GM23248 (cell line): ENCODE measurements at places on chromosomes 7 and 10. TPM values are rescaled to one million over a fixed set of nuclear protein-coding genes. Genes with fewer than 3 reads are reported as not detected.

GRCh38 chr10:67789769-67790168 is 48.2 kb downstream of the DNAJC12 start:
- DNase-seq, result no peak

- no peak for DNase-seq
Measured at GRCh38 chr7:156151078-156151477, 338.8 kb upstream of the SHH start.

DNA sequence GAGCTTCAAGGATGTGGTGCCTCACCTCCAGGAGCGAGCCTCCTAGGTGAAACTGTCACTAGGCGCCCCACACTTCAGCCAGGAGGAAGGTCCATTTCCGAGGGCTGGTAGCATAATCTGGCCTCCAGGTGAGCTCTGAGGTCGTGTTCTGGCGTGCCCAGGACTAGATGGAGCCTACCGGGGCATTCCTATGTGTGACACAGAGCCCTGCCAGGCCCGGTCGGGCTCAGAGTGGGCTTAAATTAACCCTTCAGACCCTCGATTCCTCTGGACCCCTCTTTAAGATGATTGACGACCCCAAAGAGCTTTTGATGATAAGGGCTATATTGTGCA is 233.1 kb downstream of the EBF3 start:
- no peak for DNase-seq

- DNase-seq, result peak; percentile 81
Measured at GRCh38 chr10:49562893-49563292, 24.0 kb upstream of the ERCC6 start.

DNA sequence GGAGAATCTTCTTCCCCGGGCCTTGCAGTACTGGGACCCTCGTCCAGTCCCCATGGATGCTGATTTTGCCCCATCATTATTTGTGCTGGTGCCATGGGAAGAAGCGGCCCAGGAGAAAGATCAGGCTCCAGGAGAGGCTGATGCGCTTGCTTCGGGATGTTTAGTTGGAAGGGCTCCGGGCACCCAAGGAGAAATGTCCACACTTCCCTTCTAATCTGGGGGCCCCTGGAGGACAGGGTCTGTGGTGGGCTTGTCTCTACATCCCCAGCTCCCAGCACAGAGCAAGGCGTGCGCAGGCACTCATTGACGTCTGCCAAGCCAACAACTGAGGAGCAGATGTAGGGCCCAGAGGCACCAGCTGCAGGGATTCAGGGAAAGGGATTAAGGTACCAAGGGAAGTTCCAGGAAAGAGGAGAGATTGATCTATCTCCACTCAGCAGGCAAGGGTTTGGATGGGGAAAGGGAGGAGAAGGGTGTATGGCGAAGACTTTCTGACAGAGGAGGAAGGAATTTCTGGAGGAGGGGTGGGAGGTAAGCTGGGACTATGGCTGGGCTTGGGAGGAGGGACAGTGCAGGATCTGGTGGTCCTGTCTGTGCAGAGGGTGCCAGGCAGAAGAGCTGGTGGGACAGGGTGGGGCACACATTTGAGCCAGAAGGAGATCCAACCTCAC is 38.7 kb upstream of the LEP start:
- DNase-seq, result no peak

DNA sequence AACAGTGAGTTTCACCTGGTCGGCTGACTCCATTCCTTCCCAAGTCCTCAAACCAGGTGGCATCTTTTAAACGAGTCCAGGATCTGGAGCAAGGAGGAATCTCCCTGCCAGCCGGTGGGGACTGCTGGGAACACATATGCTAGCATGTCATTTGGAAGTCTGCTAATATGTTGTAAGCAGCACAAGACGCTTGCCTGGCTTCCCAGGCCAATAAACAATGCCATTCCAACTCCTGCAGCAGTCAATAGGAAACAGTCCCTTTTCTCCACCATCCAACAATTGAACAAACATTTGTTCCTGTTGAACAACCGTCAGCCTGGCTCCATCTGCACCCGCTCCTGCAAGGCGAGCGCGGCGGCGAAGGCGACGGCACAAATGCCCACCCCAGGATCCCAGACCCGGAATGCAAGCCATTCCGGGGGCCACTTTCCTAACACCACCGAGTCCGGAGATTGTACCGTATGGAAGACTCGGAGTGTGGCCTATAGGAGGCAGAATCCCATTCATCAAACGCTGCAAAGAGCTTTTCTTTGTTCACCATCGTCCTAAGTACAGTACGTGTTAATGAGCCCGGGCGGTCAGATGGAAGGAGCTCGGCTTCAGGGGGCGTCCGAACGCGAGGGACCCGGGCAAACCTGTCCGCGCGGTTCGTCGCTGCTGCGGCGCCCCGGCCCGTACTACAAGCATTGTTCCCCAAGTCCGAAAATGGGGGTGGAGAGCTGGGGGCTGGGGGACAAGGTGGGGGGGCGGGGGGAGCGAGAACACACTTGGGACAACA is 1.6 kb downstream of the FAM53B start:
- DNase-seq, result peak; percentile 64

GRCh38 chr7:1401011-1401410 is 58.3 kb downstream of the MICALL2 start:
- DNase-seq, result no peak

DNA sequence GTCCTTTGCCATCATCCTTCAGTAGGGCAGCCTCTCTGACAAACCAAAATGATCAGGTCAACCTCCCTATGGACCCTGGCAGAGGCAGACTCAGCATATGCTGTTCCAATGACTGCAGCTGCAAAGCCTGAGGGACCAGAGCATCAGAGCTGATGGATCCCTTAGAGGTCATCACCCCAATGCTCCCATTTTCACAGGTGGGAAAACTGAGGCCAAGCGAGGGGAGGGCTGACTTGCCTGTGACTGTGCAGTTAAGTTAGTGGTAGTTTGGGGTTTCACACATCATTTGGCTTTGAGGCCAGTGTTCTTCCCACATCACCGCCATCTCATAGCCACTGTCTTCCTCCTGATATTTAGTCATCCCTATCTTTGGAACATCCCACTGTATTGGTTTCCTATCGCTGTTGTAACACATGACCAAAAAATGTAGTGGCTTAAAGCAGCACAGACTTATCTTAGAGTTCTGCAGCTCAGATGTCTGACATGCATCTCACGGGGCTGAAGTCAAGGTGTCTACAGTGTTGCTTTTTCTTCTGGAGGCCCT is 69.3 kb upstream of the PDZD8 start:
- DNase-seq, result no peak

DNA sequence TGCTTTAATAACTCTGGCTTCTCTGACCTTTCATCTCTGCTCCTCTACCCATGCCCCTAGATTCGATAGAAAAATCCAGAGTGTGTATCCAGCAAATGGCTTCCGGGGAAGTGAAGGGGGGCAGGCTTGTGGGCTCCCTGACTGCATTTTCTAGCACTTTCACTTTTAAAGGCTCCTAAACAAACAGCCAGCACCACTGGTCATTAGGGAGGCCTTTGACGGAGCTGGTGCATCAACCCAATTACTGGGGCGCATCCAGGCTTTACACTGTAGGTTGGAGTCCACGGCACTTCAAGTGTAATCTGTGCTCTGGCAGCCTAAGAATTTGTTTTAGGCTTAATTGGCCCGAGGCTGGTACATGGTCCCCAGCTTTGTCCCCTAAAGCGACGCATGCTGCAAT is 291.9 kb downstream of the GFRA1 start:
- peak; percentile 13 for DNase-seq

DNA sequence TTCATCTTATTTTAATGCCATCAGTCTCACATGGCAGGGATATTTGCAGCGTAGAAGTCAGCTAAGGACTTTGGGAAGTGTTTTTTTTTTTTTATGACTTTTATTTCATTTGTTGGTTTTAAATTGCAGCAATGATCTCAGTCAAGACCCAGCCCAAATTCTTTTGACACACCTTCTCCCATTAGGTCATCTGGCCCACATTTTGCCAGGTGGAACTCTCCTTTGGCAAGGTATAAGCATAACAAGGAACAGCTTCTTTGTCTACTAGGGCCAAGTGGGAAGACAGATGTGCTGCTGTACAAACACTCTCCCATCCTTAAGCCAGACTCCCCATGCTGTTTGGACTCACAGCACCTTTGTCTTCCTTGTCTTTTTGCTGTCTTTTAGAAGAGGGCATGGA is 41.8 kb downstream of the PLEKHA8 start:
- no peak for DNase-seq

DNA sequence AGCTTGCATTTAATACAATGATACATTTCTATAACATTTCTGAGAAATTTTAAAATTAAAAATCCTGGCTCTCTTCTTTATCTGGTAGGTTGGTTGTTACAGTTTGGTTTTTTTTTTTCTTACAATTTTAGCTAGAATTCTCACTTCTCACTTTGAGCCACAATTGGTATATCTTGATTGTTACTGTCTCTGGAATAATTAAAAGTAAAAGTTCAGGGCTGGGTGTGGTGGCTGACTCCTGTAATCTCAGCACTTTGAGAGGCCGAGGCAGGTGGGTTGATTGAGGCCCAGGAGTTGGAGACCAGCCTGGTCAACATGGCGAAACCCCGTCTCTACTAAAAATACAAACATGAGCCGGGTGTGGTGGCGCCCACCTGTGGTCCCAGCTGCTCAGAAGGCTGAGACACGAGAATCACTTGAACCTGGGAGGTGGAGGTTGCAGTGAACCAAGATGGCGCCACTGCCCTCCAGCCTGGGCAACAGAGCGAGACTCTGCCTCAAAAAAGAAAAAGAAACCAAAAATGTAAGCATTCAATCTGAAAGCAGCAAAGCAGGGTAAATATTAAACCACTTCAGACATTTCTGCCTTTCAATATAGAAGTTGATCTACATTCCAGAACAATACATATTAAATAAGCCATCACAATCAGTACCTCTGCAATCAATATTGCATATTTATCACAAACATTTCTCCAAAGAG is 88.6 kb upstream of the PFKP start:
- DNase-seq, result no peak

DNA sequence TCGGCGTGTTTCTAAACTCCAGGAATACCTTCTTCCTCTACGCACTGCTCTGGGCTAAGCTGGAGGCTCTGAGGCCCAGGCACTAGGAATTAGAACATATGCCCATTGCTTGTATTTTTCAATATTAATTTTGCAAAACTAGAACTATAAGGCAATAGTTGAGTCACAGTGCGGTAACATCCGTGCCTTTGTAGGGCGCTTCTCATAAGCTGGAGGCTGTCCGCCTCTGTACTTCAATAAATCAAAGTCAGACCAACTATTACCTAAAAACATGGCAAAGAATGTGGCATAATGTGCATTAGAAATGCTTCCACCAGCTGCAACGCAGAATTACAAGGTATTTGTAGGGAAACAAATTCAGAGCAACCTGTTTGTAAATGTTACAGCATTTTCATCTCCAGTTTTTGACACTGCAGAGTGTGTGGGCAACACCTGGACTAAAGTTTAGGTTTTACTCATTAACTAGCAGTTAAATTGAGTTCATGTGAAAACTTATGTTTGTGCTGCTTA is 440 bp upstream of the MINDY3 start:
- DNase-seq, result no peak

GRCh38 chr7:133748443-133749407 is 378.4 kb upstream of the LRGUK start:
- DNase-seq, result no peak

GRCh38 chr7:106609416-106609815 is 51.5 kb downstream of the CCDC71L start:
- peak; percentile 89 for DNase-seq

- DNase-seq, result peak; percentile 27
Measured at GRCh38 chr10:69445041-69445440, 6.2 kb upstream of the TSPAN15 start.

GRCh38 chr10:9707216-9707615 is 1310.5 kb upstream of the CELF2 start:
- no peak for DNase-seq

- peak; percentile 61 for DNase-seq
Measured at GRCh38 chr10:3625959-3626751, 158.9 kb downstream of the KLF6 start.

GRCh38 chr10:48932831-48933664 is 6.6 kb downstream of the LRRC18 start:
- peak; percentile 29 for DNase-seq

MOGAT3 gene
- total RNA-seq, result not detected in 2 replicates

GPNMB gene
- total RNA-seq, result 38.2 and 48.8 TPM in 2 replicates

IKZF1 gene
- total RNA-seq, result not detected in 2 replicates

TSPAN12 gene
- total RNA-seq, result under 0.01 and 2.0 TPM in 2 replicates

OR6V1 gene
- total RNA-seq, result not detected in 2 replicates

CREB5 gene
- total RNA-seq, result 13.6 and 14.8 TPM in 2 replicates

PODXL gene
- total RNA-seq, result 42.7 and 50.1 TPM in 2 replicates

MAGI2 gene
- 4.1 and 8.1 TPM in 2 replicates for total RNA-seq

PIP gene
- total RNA-seq, result not detected in 2 replicates

SPDYE11 gene
- not detected in 2 replicates for total RNA-seq

POU6F2 gene
- total RNA-seq, result not detected in 2 replicates

FAM237B gene
- not detected in 2 replicates for total RNA-seq
